ENCODE measurements at places on chromosomes 16 and 17.

GRCh38 chr16:49632086-49632794 is 223.7 kb downstream of the ZNF423 start:
- DNase-seq = no peak

DNA sequence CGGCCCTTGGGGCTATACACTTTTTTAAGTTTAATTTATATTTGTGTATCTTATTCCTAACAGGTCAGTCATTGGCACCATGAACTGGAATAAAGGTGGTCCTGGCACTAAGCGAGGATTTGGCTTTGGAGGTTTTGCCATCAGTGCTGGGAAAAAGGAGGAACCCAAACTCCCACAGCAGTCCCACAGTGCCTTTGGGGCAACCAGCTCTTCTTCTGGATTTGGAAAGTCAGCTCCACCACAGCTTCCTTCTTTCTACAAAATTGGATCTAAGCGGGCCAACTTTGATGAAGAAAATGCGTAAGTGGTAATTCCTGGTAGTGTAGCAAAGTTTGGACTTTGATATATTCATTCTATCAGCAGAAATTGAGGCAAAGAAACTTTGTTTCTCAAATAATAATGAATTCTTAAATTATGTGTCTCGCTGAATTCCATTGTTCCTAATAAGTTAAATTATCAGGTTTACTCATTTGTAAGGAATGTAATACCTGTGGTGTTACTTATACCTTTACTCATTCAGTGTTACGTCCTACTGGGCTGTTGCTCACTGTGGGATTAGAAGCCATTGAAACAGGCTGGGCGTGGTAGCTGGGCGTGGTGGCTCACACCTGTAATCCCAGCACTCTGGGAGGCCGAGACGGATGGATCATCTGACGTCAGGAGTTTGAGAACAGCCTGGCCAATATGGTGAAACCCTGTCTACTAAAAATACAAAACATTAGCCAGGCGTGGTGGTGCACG is 13.2 kb downstream of the DDX42 start:
- no peak for DNase-seq

GRCh38 chr17:52648995-52649394 is 490.5 kb upstream of the CA10 start:
- DNase-seq = no peak

GRCh38 chr16:964356-965035 is 6.3 kb downstream of the LMF1 start:
- DNase-seq = no peak

- no peak for DNase-seq
Observed at GRCh38 chr17:43857957-43858600, 11.1 kb downstream of the CD300LG start.

DNA sequence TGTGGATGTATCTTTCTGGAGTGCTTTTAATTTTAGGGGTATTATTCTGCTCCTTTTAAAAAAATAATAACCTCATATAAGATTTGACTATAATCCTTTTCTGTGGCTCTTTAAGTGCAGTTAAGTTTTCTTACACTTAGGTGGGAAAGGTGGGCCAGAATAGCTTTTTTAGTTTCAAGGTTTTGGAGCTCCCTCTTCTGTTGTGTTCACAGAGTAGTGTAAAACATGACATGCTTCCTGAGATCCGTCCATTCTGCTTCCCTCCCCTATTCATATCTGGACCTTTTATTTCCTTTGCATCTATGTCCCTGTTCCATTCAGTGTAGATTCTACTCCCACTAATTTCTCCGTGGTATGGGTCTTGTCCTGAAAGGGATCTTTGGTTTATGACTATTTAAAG is 12.8 kb downstream of the LRRC36 start:
- peak; percentile 9 for DNase-seq

GRCh38 chr16:69123910-69124309 is 8.5 kb downstream of the CHTF8 start:
- DNase-seq = peak; percentile 49

DNA sequence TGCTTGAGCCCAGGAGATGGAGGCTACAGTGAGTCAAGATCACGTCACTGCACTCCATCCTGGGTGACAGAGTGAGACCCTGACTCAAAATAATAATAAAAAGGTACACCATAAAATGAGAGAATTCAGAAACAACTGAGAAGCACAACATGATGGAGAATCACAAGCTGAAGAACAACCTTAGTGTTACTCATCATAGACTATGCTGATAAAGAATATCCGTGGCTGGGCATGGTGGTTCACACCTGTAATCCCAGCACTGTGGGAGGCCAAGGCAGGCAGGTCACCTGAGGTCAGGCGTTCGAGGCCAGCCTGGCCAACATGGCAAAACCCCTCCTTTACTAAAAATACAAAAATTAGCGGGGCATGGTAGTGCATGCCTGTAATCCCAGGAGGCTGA is 16.0 kb downstream of the CREBBP start:
- DNase-seq = no peak

DNA sequence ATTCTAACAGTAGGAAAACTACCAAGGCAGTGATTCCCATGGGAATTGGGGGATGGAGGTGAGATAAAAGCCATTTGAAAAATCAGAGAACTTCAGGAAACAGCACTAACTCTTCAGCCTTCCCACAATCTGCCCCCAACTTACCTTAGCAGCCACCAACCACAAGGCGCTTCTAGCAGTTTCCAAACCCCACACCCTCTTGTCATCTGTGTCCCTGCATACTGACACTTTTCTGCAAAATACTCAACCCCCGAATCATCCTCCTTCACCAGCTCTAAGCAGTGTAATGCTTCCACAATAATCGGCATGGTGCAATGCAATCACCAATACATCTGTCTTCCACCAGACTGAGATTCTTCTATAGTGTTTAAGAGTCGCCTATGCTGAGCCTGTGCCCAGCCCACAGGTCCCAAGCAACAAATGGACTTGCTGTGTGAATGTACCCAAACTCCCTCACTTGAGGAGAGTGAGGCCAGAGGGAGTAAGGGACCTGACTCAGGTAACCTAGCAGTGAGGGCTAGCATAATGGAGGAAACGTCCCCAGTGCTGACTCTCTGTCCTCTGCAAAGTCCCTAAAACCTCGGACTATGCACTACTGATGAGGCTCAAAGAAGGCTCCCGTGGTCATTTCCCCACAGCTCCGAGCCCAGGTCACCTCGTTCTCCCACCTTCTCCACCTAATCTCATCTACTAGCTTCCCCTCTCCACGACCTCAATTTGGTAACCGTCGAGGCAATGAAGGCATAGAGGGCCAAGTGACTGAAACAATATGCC is 943 bp downstream of the DYNC1LI2 start:
- DNase-seq = no peak

- peak; percentile 4 for DNase-seq
Observed at GRCh38 chr16:16158741-16159374, 64.4 kb downstream of the ABCC6 start.

- DNase-seq = no peak
Observed at GRCh38 chr16:84459941-84460405, 44.5 kb downstream of the MEAK7 start.

GRCh38 chr17:45246861-45247428 is 14.9 kb downstream of the SPATA32 start:
- no peak for DNase-seq

DNA sequence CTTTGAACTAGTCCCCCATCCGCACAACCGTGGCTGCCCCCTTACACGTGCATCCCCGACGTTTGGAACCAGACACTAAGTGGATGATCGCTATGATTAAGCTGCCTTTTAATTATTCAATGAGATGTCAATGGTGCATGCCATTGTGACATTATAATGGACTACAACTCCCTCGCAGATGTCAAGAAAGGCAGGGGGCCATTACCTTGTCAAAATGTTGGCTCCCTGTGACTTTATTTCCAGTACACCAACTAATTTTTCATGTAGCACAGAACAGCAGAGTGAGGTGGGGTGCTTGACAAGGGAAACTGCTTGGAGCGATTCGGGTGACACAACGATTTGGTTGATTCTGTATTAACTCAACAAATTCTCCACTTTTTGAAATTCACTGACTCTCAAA is 26.5 kb downstream of the ASIC2 start:
- DNase-seq = no peak

DNA sequence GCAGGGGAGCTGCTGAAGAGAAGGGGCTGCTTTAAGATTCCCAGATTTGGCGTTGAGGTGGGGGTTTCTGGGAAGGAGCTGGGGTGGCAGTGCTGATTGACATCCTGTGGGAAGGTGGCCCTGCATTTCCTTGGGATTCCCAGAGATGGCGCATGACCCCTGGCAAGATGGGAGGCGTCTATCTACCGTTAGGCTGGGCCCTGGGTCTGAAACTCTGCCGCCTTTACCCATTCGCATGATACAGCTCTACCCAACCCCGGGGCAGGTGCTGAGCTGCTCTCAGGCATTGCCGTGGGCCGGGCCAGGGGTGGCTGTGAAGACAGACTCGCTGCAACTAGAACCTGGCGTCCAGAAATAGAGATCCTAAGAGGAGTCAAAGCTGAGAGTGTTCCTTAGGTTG is 9.9 kb upstream of the MVD start:
- DNase-seq = no peak

- DNase-seq = no peak
Observed at GRCh38 chr16:81071805-81072204, 5.2 kb downstream of the C16orf46 start.

DNA sequence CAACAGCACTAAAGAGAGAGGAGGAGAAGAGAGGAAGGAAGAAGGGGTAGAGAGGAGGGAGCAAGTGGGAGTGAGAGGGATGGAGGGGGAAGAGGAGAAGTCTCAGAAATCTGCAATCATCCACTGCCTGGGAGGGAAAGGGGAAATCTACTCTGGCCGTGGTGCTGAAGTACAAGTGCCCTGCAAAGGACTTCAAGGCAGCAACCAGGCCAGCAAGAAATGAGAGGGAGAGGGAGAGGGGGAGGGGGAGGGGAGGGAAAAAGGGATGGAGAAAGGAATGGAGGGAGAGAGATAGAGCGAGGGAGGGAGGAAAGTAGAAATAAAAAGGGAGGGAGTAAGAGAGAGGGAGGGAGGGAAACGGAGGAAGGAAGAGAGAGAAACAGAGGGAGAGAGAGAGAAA is 130.8 kb upstream of the EEF2KMT start:
- DNase-seq = no peak

- no peak for DNase-seq
Observed at GRCh38 chr16:82621781-82622180, 5.0 kb upstream of the CDH13 start.

GRCh38 chr17:75277664-75278071 is 6.6 kb upstream of the MIF4GD start:
- no peak for DNase-seq

DNA sequence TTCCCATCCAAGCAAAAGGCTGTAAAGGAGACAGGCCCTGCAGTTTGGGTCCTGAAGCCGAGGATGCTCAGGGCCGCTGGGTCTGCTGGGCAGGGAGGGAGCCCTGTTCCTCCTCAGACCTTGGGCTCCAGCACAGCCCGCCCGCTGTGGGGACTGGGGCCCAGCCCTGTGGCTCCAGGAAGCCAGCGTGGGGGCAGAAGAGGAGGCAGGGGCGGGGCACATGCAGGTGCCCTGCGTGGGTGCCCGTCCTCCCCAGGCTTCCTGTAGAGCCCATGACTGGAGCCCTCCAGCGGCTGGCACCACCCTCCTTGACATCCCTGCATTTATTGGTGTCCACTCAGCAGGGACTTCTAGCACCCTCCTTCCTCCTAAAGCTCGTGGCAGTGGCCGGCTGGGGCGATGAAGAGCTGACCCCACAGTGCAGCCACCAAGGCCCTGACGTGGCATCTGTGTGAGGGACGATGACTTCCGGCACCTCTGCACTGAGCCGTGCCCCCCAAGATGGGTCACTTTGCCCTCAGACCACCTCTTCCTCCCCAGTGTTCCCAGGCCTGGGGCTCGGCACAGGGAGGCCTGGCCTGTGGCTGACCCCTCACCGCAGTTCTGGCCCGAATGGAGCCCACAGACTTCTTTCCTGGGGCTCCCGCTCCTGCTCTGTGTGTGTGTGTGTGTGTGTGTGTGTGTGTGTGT is 9.9 kb downstream of the PRSS27 start:
- DNase-seq = no peak

DNA sequence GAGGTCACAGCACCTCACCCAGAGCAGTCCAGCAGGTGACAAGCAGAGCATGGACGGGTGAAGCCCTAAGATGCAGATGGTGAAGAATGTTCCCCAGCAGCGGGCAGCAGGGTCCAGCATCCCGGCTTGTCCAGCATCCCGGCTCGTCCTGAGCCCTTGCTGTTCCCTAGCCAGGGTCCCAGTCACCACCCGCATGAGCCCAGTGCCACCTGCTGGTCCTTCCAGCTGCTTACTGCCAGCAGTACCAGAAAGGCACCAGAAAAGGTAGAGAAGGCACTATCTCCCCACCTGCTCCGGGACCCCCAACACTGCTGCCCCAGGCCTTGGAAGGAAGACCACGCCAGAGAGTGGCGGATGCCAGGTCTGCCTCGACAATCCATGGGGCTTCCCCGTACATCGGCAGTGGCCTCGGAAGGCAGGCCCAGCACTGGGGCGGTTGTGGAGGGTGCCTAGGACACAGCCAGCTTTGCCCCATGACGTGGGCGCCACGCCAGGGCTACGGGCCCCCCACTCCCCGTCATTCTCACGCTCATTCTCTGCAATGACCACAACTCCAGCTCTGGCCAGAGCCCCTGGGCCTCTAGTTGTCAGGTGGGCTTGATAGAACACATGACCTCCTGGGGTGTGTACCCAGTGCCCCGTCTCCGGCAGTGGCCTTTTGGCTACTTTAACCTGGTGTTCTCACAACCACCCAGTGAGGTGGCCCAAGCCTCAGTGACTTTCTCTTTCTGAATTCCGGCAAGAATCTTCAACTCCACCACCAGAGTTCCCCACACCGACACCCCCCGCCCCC is 1.4 kb downstream of the CENPX start:
- DNase-seq = no peak

- DNase-seq = no peak
Observed at GRCh38 chr17:55308613-55309391, 44.0 kb downstream of the HLF start.

DNA sequence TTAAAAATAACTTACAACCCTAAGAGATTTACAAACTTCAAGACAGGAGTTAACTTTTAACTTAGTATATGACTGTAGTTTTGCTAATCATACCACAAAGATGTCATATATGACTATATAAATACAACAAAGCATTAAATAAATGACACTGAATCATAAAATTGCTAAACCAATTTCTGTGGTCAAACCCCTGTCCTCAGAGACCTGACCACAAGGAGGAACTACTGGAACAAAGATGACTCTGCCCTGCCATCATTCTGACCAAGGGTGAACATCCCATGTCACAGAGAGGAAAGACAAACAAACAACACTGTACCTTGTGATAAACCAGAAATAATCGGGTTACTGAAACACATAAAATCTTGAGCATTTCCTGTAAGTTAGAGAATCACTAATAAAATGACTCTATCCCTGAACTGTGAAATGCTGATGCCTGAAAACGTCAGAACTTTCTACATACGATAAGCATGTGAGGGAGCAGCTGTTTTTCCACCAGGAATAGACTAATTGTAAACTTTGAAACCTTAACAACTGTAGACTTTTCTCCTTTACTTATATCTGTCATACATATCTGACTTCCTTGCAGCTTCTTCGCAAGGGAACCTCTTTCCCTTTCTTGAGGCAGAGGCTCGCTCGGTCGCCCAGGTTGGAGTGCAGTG is 47.9 kb downstream of the WDR59 start:
- DNase-seq = peak; percentile 68

DNA sequence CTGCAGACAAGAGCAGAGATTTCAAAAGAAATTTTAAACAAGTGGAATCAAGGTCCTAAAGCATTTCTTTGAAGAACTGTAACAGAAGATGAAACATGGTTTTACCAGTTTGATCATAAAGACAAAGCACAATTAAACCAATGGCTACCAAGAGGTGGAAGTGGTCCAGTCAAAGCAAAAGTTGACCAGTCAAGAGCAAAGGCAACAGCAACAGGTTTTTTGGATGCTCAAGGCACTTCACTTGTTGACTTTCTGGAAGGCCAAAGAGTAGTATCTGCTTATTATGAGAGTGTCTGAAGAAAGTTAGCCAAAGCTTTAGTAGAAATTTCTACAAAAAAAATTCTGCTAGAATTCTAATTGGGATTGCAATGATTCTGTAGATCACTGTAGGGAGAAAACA is 5.3 kb downstream of the DDX52 start:
- DNase-seq = no peak

Measured in HS-5 (cell line).